ENCODE measurements at places on chromosomes 5 and 9.

DNA sequence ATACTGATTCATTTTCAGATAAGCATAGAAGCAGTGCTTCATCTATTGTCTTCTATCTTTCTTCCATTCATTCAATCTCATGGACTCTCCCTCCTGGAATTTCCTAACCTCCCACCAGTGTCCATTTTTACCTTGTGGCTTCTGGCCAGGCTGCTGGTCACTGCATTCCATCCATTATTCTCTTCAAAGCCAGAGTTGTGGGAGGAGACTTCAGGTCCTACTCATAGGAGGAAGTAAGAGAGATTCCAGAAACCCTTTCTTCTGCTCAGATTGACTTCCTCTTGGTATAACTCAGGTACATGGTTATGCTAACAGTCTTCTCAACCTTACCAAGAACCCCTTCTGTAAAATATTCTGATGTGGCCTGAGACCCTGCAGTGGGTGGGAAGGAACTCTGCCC, 153.3 kb upstream of the SLC12A2 start:
- no peak for DNase-seq

GRCh38 chr5:142304013-142304701, 20.7 kb downstream of the SPRY4 start:
- no peak for DNase-seq

- DNase-seq: no peak
These were observed 669.0 kb downstream of the ACTL7B start for GRCh38 chr9:108186642-108187395.

GRCh38 chr9:124840300-124840833, 12.9 kb upstream of the WDR38 start:
- no peak for DNase-seq
